ENCODE measurements at places on chromosomes 7 and 10.

DNA sequence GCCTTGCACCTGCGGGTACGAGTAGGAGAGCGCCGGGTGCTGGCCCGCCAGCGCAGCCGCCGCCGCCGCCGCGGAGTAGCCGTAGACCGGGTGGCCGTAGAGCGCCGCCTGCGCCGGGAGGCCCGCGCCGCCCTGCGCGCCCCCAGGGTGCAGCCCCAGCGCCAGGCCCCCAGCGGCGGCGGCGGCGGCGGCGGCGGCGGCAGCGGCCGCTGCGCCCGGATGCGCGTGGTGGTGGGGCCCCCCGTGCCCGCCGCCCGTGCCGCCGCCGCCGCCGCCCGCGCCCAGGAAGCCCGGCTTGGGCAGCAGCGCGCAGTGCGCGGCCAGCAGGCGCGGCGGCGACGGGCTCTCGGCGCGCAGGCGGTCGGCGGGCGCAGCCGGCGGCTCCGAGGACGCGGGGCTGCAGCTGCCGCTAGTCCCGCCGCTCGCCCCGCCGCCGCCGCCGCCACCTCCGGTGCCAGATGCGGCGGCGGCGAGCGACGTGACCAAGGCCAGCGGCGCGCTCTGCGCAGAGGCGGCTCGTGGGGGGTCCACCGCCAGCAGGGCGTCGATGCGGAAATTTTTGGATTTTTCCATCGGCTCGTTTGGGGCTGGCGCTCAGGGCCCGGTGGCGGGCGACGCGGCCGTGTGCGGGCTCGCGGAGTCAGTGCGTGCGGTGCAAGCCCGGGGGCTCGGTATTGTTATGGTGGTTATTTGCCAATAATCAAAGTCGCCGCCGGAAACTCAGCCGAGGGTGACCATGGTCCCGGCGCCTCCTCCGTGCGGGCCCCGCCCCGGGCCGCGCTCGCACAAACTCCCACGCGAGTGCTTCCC is 480 bp downstream of the MNX1 start:
- no peak for DNase-seq

DNA sequence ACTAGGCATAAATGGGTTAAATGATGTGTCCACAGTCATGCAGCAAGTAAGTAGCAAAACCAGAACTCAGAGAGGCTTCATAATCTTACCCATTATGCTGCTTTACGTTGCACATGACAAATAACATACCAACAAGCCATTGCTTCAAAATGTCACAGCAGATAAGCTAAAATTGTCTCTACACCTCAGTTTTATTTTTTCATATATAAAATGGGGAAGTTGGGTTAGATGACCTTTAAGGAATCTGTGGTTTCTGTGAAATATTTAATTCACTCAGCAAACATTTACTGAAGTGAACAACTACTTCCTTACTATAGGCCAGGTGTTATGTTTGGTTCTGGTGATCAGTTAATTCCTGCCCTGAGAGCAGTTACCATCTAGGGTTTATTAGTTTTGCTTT is 2.2 kb upstream of the ASCC1 start:
- no peak for DNase-seq

GRCh38 chr10:49579621-49580020 is 30.5 kb upstream of the SLC18A3 start:
- no peak for DNase-seq

GRCh38 chr7:50954245-50954644 is 171.5 kb upstream of the GRB10 start:
- DNase-seq: no peak

DNA sequence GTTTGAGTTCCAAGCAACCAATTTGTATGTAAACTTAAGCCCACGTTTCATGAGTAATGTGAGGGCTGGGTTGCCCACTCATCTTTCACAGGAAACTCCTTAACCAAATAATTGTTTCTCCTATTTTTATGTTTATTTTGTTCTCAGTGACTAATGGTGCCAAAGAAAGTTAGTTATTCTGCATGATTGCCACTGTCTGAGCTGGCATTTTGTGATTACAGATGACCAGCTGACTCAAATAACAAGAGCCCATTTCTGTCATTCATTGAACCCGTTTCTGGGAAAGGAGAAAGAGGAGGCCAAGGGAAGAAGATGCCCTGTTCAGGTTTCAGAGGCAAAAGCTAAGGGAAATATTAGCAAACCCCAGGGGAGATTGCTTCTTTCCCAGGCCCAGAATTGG is 186.9 kb upstream of the MYO3A start:
- no peak for DNase-seq

GRCh38 chr7:135602304-135602703 is 44.6 kb downstream of the NUP205 start:
- DNase-seq: no peak

- no peak for DNase-seq
These were observed 5.8 kb downstream of the TSPAN15 start for GRCh38 chr10:69456880-69457693.

DNA sequence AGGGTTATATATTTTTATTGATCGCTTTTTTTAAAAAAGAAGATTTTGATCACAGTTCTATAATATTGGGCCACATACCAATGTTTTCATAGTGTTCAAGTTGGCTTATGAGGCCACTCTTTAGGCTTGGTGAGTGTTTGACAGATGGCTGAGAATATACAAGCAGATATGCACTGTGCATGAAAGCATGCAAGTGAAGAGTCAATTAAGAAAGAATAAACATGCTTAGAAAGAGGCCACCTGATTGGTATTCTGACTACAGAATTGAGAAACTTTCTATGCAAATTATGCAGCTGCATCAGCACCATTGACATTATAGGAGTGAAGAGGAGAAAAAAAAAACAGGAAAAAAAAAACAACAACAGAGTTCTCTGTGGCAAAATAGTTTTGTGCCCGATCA is 39.9 kb downstream of the CABCOCO1 start:
- DNase-seq: no peak

DNA sequence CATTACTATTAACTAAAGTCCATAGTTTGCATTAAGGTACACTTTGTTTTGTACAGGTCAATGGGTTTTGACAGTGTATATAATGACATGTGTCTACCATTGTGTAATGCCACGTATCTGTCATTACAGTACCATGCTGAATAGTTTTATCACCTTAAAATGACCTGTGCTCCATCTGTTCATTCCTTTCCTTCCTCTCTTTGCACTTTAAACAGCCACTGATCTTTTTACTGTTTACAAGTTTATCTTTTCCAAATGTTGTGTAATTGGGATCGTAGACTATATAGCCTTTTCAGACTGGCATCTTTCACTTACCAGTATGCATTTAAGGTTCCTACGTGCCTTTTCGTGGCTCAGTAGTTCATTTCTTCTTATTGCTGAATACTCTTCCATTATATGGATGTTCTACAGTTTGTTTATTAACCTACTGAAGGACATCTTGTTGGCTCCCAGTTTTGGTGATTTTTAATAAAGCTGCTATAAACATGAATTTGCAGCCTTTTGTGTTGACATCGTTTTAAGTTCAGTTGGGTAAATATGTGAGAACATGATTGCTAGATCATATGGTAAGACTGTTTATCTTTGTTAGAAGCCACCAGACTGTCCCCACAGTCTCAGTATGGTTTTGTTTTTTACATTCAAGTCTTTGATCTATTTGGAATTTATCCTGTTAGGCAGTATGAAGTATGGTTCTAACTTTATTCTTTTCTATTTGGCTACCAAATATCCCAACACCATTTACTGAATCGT is 24.7 kb downstream of the STAM start:
- no peak for DNase-seq

GRCh38 chr7:4067476-4067760 is 614.7 kb upstream of the FOXK1 start:
- peak; percentile 27 for DNase-seq

GRCh38 chr7:158863611-158864506 is 7.5 kb downstream of the DYNC2I1 start:
- DNase-seq: peak; percentile 55

- DNase-seq: peak; percentile 33
These were observed 928 bp downstream of the COMTD1 start for GRCh38 chr10:75234683-75235374.

- DNase-seq: peak; percentile 30
These were observed 12.3 kb upstream of the ENO4 start for GRCh38 chr10:116836902-116837523.

DNA sequence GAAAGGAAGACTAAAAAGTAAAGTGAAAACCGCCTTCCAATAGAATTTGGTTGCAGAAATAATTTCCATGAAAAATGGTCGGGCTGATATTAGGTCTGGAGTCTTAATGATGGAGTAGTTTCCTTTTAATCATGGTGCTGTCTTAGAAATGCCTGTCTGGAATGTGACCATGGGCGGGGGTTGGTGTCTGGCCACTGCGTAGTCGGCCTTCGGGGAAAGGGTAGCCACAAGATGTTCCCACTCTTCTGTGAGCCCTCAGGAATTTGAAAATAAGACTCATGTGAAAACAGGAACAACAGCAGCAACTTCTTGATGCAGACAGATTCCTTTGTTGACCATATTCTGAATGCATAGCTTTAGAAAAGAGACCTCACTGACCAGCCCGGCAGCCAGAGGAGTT is 176.8 kb downstream of the KIAA1217 start:
- DNase-seq: no peak

GRCh38 chr10:52486840-52487611 is 172.9 kb downstream of the DKK1 start:
- DNase-seq: no peak

DNA sequence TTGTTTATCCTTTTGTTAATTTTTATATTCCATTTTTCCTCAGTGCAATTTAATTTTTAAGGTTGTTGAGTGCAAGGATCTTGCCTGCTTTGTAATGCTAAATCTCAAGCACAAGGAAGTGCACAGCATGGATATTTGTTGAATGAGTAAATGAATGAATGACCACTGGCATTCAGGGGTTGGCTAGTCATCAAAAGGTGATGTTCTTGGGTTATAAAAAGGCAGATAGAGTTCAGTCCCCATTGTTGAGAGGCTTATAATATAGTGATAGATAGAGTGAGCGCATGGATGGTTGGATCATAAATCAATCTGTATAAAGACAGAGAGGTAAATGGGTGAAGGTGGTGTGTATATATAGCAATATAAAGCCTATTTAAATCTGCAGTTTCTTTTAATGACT is 193.2 kb upstream of the KLF6 start:
- no peak for DNase-seq

DNA sequence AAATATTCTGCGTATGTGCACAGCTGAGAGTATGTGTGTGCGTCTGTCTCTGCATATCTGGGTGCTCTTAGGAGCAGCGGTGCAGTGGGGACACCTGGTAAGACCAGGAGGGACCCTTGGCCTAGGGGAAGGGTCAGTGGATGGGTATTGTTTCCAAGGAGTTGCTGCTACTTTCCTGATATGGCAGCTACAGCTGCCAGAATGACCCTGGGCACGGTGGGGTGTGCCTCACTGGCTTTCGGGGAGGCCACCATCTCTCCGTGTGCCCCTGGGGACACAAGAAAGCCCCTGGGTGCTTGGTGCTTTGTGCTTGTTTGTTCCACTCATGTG is 8.6 kb downstream of the PFKFB3 start:
- DNase-seq: no peak

DNA sequence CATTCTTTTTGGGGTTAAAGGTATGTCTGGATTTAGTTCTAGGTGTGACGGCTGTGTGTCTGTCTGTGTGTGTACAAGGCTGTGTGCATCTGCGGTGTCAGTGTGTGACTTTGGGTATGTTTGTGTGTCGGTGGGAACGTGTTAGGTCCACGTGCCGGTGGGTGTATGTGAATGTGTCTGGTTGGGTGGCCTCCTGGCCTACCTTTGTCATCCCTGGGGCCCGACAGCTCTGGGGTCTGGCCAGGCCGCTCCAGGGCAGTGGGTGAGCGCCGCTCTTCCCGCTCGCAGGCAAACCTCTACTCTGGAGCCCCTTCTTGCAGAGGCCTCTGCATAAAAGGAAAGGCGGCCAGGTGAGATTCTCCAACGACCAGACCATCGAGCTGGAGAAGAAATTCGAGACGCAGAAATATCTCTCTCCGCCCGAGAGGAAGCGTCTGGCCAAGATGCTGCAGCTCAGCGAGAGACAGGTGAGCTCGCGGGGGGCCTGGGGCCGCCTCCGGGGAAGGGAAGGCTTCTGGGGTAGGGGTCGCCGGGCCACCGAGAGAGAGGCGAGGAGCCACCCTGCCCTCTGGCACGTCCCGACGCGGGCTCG is 2.4 kb downstream of the HHEX start:
- no peak for DNase-seq

- no peak for DNase-seq
These were observed 5.2 kb downstream of the OPTN start for GRCh38 chr10:13105184-13105583.

- peak; percentile 79 for DNase-seq
These were observed 45.7 kb upstream of the GJD4 start for GRCh38 chr10:35559416-35559815.

DNA sequence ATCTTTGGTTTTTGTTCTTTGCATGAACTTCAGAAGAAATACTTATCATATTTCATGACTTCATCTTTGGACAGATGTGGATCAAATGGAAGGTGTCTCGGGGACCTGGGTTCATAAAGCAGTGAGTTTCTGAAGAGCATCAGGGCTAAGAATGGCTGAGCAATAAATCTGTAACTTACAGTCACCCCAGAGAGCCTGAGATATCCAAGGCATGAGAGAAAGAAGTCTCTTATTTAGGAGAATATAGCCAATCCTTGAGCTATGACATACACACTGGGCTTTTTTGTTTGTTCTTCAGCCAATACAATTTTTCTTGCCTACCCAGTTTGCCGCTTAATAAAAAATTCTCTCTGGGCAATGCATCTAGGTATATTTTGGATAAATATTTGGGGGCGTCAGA is 252.6 kb upstream of the INHBA start:
- no peak for DNase-seq

DNA sequence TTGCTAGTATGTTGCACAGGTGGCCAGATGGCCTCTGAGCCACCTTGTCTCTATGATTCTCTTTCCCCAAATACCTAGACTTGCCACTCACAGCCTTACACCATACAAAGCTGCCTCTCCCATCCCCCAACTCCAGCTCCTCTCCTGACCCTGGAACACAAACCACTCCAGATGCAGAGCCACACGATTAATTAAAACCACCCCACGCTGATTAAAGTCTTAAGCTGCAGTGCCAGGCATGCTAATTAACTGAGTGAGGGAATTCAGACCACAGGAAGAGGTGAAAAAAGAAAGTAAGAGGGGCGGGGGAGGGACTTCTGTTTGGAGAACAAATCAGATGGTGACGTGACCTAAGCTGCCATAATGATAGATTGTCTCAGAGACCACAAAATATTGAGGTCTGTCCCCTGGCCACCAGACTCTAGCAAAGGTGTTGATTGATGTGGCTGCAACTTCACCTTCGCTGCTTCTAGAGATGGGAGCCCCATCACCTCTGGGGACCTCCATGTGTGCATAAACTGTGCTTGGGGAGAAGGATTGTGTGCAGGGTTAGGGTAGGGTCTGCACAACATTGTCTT is 331.3 kb downstream of the PLXNA4 start:
- DNase-seq: no peak

DNA sequence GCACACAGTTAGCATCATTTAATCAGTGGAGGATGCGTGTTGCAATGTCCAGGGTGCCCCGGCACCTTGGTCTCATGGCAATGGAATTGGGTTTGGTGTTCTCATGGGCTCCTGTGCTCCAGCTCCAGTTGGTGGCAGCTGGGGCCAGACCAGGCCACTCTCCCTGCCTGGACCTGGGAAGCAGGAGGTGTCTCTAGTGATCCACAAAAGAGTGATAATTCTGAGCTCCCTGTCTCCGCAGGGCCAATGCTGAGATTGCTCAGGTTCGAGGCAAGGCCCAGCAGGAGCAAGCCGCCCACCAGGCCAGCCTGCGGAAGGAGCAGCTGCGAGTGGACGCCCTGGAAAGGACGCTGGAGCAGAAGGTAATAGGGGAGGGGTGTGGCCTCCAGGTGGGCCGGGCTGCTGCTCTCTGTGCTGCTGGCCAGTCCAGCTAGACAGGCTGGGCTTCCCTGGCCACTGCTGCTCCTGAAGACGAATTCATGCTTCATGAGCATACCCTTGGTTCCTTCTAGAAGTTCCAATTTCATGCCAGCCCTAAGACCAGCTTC is 21.7 kb upstream of the BTBD16 start:
- no peak for DNase-seq
